ENCODE measurements at places on chromosomes 3 and 15.

- DNase-seq: no peak
Measured at GRCh38 chr15:69663441-69663840, 210.8 kb downstream of the RPLP1 start.

- DNase-seq: peak; percentile 95
Measured at GRCh38 chr3:58471025-58471887, 20.6 kb upstream of the KCTD6 start.

DNA sequence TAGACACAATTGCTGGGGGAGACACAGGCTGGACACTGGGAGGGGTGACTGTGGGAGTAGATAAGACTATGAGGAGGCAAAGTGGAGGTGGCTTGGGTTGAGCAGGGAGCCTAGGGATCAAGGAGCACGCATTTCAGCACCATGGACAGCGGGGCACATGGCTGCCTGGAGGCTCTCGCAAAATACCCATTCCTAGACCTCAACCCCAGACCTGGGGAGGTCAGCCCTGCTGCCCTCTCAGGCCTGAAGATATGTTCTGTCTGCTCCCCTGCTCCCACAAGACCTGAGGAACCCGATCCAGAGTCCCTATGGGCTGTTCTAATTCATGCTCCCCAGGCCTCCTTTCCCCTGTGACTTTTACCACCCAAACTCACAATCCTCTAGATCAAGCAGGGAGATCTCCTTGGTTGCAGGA lies 16.0 kb upstream of the CPEB1 start:
- DNase-seq: peak; percentile 39

DNA sequence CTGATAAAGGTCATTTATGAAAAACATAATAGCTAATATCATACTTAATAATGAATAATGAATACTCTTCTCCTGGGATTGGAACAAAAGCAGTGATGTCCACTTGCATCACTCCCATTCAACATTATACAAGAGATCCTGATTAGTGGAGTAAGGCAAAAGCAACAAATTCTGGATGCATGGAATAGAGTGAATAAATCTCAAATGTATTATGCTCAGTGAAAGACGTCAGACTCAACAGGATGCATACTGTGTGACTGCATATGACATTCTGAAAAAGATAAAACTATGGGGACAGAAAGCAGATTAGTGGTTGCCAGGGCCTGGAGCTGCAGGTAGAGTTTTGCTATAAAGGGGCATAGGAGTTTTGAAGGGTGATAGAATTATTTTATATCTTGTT lies 77.6 kb upstream of the ZBTB20 start:
- no peak for DNase-seq

DNA sequence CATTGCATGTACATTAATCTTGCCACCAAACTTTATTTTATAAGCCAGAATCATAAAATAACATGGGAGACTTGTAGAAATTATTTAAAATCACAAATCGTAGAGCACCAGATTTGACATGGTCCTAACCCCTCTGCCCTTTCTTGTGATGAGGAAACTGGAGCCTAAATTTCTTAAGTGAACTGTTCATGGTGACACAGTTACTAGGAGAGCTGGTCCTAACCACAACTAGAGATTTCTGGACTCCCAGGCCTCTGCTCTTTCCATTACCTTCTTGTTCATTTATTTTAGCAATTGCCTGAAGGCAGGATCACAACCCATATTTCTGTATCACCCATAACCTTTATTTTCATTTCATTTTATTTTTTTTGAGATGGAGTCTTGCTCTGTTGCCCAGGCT lies 352.5 kb downstream of the LPP start:
- peak; percentile 53 for DNase-seq

DNA sequence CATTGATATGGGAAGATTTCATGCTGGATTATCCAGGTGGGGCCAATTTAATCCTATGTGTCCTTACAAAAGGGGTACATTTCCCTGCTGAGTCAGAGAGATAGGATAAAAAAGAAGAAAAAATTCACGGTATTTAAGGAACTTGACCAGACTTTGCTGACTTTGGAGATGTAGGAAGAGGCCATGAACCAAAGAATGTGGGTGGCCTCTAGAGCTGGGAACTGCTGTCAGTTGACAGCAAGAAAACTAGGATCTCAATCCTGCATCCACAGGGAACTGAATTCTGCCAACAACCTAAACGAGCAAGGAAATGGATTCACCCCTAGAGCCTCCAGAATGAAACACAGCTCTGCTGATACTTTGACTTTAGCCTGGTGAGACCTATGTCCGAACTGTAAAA lies 148.1 kb upstream of the SLC24A5 start:
- no peak for DNase-seq

- no peak for DNase-seq
Measured at GRCh38 chr3:192082730-192083660, 622.0 kb downstream of the PYDC2 start.

DNA sequence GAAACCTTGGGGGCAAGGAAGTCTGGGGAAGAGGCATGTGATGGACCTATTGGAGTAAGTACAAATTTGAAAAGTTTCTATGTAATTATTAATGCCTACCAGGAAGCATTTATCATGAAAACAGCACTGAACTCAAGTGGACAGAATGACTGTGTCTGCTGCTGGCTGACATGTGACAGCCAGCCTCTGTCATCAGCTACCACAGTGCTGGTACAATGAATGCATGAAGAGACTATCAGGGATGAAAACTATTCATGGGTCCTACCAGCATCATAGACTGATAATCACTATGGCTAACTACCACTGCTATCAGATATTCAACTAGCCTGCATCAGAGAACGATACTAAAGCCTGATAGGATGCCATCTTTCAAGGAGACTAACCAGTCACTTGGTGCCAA lies 193.5 kb downstream of the RAP2B start:
- DNase-seq: no peak

- no peak for DNase-seq
Measured at GRCh38 chr3:197874653-197875052, 75.3 kb upstream of the RPL35A start.

DNA sequence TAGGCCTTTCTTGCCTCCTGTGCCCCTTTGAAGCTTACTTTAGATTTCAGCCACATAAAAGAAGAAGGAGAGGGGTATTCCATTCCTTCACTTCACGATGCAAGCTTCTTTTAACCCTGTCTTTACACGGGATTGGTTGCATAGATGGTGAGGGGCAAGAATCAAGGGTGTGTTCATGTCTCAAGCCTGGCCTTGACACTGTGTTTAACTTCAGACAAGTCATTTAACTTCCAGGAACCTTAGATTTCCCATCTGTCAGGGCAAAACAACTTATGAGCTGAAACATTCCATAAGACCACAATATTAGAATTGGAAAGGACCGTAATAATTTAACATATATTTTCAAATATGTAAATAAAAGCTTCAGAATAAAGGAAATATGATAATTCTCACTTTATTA lies 344.5 kb downstream of the MFSD1 start:
- no peak for DNase-seq

DNA sequence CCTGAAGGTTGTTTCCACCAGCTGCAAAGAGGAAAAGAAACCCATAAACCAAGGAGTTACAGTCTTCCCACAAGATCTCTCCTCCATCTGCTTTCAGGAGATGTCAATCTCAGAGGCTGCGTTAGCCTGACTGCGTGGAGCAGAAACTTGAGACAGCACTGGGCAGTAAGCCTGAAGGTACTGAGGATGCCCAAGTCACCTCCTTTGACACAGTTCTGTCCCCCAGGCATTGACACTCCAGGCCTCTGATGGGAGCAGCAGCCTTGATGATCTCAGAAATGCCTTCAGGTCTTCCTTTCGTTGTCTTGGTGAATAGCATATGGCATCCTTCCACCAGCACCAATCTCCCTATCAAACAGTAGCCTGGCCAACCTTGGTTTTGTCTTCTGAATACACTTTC lies 89.3 kb downstream of the OXNAD1 start:
- DNase-seq: no peak

GRCh38 chr3:65408531-65409175 lies 630.1 kb downstream of the MAGI1 start:
- DNase-seq: no peak

DNA sequence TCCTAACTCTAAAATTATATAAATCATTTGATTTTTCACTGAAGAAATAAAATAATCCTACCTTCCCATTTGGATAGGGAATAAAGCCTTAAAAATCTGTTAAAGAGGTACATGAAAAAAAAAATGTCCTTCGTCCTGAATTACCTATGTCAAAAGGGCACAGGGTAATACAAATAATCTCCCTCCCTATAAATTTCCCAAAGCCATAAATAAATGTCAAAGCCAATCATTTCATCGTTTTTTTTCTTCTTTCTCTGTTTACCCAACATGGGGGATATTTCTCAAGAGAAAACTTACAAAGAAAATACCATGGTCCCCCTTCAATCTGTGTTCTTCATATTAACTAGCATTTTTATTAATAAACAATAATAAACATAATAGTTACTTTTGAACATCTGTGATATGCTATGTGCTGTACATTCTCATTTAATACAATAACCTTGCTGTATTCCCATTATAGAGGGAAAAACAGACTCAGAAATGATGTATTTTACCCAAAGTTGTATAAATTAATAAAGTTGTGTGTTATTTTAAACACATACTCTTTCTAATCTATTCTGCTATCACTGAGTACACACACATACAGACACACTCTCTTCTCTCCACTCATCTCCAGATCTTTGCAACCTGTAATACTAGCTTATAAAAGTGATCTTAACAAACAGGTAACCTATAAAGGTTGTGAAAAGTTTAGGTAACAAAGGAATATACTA lies 910 bp upstream of the ANKRD28 start:
- DNase-seq: no peak

- no peak for DNase-seq
Measured at GRCh38 chr15:33293713-33294334, 16.9 kb upstream of the RYR3 start.

- DNase-seq: peak; percentile 33
Measured at GRCh38 chr3:16467393-16467792, 46.1 kb downstream of the RFTN1 start.

DNA sequence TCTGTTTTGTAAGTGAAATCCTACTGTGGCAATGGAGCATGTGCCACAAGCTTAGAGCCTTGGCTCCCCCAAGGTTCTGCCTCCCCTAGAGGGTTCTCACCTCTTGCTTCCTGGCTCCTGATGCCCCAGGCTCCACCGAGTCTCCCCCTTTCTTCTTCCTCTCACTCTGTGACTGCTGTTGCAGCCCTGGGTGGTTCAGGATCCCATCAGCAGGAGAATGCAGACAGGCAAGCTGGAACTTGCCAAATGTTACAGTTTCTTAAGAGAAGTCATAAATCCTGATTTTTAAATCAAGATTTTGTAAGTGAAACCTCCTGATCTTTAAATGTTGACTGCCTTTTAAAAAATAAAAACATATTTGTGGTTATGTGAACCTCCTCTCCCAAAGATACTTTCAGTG lies 133.9 kb downstream of the CCNL1 start:
- no peak for DNase-seq

DNA sequence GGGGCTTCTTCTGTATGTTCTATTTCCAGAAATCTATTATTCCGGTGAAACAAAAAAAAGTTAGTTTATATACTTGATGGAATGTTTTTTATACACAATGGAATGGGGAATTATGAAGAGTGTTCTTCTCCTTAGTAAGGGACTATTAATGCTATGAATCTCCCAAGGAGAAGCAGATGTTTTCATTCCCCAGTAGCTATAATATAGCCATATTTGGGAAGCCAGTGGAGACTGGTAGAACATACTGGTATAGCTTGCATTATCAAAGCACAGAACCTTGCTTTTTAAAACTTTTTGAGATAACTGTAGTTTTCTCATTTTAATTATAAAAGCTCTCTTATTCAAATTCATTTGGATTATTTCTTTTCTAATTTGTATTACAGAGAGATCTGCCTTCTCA lies 38.3 kb downstream of the ADGRG7 start:
- DNase-seq: no peak

DNA sequence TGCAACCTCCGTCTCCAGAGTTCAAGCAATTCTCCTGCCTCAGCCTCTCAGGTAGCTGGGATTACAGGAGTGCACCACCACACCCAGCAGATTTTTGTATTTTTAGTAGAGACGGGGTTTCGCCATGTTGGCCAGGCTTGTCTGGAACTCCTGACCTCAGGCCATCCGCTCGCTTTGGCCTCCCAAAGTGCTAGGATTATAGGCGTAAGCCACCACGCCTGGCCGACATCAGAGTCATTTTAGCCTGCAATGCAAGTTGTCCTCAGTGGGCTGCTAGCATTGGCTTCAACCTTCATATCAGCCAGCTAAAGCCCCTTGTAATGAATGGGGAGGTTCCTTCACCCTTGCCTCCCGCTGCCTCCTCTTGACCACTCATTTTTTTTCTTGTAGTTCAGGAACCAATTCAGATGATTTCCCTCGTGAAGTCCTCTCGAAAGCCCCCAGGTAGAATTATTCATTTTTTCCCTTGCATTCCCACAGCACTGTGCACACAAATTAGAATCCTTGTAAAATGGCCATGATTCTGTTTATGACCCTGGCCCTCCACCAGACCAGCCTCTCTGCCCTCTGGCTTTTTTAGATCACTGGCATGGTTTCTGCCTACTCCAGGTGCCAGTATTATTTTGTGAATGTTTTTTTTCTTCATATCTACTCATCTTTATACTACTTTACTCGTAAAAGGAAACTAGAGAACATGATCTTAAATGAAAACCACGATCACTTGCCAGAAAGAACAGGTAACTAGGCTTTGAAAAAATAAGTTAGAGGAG lies 29.1 kb downstream of the FLNB start:
- DNase-seq: no peak

- DNase-seq: no peak
Measured at GRCh38 chr15:80531388-80531787, 127.2 kb downstream of the ARNT2 start.

- DNase-seq: no peak
Measured at GRCh38 chr15:95368191-95368590, 962.3 kb upstream of the NR2F2 start.

DNA sequence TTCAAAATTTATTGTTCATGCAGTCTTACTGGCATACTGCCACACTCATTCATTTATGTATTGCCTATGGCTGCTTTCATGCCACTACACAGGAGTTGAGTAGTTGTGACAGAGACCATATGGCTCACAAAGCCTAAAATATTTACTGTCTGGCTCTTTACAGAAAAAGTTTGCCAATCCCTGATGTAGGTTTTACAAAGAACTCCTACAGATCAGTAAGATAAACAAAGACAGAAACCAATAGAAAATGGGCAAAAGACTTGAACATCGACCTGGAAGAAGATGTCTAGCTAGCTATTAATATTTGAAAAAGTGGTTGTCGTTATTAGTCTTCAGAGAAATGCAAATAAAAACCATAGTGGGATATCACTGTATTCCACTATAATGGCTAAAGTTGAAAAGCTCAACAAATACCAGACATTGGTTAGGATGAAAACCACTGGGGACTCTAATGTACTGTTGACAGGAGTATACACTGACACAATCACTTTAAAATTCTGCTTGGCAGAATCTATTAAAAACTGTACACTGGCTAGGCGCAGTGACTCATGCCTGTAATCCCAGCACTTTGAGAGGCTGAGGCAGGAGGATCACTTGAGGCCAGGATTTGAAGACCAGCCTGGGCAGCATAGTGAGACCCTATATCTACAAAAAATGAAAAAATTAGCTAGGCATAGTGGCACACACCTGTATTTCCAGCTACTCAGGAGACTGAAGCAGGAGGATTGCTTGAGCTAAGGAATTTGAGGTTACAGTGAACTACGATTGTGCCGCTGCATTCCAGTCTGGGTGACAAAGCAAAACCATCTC lies 87.7 kb downstream of the NEO1 start:
- no peak for DNase-seq

All from inflammatory macrophage (primary cell).